ENCODE measurements at places on chromosomes 1 and 21.

GRCh38 chr1:50667272-50667671, 244.0 kb upstream of the DMRTA2 start:
- DNase-seq: no peak

DNA sequence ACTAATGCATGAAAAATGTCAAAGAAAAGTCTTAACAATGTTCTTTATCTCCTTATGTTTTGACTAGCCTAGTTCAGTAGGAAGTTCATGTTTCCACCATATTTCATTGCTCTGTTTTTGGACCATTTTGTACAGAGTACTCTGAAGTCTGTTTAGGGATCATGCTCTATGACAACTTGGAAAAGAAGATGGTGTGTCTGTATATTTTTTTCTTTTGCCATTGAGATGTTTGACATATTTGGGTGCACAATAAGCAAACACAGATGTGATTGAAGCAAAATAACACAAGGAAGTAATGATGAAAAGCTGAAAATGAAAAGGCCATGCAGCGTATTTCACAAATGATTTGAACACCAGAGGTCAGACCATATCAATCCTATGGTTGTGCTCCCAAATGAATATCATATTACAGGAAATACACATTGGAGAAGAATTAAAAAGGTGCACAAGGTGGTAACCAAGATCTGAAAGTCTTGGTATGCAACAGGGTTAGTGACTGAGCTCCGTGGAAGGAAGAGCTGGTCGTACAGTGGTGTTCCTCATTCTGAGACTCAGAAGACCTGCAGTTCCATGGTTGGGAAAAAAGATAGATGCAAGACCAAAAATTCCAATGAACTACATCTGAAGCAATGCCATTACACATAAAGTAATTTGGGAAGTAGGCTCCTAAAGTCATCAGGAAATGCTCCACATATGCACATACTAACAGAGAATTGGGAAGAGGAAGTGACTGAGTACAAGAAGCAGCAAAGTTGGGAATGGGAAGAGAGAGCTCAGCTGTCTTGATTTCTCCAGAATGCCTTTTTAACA, 463.5 kb downstream of the LMO4 start:
- DNase-seq: no peak

- DNase-seq: no peak
These were observed 39.5 kb upstream of the CASZ1 start for GRCh38 chr1:10835822-10836421.

DNA sequence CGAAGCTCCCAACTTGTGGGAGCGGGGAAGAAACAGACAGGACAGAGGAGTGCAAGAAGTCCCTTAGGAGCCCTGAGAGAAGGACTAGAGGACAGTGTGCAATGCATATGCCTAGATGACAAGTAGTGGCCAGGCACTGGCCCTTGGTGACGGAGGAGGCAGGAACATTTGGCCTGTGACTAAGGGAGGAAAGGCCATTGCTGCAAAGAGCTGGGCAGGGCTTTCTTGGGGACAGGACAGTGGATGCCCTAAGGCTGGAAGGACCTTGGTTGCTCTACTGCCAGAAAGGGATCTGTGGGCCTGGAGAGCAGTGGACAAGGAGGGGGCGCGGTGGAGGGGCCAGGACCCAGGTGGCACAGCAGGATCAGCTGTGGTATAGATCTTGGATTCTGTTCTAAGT, 481.3 kb downstream of the CAMTA1 start:
- no peak for DNase-seq

GRCh38 chr1:201539561-201540431, 869 bp downstream of the NAV1 start:
- DNase-seq: no peak
